NCI-H524 (cell line): ENCODE measurements at places on chromosomes 7 and 10.

- peak; percentile 1 for DNase-seq
These were observed 20.2 kb upstream of the SUV39H2 start for GRCh38 chr10:14858338-14858960.

DNA sequence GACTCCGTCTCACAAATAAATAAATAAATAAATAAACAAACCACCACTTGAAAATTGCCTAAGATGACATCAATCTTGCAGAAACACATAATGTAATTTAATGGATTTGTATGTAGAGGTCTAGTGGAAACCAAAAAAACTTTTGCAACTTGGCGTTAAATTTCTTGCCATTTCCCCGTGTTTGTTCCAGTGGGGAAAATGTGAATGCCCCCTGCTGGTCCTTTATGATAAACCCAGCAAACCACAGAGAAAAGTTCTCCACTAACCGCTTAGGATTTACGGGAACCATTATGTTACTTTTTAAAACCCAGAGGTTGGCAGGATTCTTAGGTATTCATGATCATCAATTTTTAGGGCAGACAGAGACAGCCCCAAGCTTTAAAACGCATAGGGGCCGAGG is 32.5 kb downstream of the LAMB4 start:
- peak; percentile 35 for DNase-seq

GRCh38 chr7:150341263-150342120 is at the start of gene RARRES2:
Gene RARRES2 (minus strand): TSS chr7:150341629. CDS start chr7:150340609, 1,020 bp downstream.
- DNase-seq: no peak

DNA sequence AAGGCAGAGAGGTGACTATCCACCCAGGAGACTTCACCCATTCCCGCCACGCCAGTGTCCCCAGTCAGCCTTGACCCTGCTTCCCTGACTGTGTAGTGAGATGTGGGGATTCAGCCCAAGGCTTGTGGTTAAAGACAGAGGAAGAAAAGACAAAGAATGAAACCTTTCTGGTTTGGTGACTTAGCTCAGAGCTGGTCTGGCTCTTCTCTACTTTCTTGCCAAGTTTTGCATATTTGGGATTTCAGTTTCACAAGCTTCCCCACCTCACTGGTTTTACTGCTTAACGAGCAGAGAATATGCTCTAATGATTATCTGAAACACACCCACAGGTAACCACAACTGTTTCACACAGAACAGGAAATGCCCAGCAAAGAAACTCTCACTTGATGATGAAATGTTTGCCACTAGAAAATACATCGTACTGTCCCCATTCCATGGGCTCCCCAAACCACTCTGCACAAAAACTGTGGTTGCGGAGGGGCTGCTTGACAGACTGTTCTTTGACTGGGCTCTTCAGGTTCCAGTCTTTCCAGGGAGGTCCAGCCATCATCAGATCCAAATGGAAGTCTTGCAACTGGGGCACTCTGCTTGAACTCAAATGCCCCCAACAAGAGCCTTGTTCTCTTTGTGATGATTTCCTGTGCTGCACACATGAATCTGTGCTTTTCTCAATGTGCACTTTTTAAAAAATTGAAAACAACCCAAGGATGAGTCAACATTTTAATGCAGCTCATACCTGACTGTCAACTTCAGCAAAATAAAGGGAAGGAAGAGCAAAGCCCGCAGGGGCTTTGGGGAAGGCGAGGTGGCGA is 95.5 kb downstream of the CTBP2 start:
- no peak for DNase-seq

DNA sequence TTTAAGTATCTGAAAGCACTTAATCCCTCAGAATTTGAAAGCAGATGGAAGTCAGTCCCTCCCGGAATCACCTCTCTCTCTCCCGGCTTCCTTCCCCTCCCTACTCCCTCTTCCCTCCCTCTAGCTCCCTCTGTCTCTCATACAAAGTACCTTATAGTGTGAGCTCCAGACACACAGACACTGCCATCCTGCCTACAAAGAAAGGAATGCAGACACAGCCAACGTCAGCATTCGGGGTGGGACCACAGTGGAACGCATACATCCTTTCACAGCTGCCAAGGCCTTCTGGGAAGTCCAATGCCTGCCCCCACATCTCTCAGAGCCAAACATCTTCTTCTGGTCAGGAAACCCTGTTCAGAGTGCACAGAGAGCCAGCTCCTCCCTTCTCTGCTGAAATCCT is 9.3 kb downstream of the NOD1 start:
- DNase-seq: peak; percentile 87

DNA sequence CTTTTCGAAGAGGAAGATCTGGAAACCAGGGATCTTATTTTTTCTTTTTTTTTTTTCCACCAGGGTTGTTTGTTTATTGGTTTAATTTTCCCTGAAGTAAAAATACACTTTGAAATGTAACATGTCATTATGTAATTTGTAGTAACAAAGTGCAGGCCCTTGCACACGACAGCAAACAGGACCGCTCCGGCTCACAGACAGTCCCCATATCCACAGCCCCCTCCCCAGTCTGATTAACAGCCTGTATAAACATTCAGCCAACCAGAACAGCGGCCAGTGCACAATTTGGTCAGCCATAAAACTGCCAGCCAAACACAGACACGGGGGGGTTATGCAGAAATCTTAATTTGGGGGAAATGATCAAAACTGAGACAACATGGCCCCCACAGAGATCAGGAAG is 431.6 kb upstream of the NPVF start:
- no peak for DNase-seq

DNA sequence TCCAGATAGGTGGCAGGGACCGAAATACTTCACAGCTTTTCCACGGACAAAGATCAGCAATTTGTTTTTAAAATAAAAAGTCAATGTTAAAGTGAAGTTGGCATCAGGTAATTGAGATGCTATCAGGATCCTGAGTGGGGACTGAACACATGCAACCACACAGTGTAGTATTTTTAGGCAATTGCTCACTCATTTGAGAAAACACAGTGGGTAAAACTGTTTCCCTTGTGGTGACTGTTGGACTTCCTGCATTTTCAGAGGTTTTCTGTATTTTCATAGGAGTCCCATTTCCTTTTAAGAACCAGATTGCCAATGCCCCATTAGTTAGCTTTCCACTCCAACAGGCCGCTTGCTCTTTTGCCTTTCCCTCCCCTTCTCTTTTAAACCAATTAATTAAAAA is 159.5 kb upstream of the ZNF32 start:
- no peak for DNase-seq

DNA sequence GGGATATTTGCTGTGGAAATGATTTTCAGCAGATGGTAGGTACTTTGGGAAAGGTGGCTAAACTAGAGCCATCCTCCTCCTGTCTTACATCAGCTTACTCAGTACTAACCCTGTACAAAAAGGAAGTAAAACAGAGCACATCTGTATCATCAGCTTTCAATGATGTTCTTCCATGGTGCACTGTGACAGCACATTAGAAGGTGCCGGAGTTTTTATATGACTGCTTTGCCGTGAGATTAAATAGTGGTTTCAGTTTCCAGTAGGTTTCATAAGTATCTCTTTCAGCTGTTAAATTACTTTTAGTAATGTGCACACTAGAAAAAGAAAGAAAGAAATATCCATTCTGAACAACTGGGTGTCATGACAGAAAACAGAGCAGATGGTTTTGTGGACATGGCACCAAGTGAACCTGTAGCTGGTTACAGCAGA is 86.5 kb downstream of the ARID5B start:
- no peak for DNase-seq

DNA sequence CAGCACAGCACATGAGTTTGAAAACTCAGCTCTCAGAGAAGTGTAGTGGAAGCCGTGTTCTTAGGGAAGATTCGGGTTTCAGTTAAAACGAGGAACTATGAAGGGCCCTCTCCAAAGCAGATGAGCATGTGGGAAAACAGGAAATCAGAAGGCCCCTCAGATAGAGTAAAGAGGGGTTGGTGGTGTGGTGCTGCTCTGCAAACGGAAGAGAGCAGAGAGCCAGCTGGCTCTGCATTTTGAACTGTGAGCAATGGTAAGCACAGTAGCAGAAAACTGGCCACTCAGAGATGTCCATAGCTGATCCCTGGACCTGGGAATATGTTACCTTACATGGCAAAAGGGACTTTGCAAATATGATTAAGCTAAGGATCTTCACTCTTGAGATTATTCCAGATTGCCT is 27.9 kb upstream of the CUL1 start:
- DNase-seq: no peak

DNA sequence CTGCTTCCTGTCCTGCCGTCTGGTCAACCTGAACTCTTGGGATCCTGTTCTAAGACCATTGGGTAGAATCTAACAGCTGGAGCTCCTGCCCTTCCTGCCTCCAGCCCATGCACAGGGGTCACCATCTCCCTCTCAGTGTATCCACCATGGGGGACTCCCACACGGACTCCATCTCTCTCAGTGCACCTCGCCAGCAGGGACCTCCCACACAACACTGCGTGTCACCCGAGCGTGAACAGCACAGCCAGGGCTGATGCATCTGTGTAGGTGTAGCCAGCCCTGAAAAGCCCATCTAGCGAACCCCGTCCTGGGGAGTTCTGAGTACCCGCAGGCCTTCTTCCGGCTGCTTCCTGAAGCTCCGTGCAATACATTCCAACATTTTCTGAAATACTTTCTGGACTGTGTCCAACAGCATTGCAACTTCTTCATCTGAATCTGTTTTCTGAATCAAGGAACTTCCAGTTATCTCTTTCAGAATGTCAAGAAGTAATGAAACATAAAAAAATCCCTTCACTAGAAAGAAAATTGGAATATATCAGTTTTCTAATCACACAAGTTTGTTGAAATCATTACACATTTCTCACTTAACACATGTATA is 52.5 kb downstream of the NCAPG2 start:
- DNase-seq: no peak

GRCh38 chr7:129084801-129085551 is 30.1 kb upstream of the TNPO3 start:
- DNase-seq: no peak
